ENCODE measurements at places on chromosomes 4 and X.

DNA sequence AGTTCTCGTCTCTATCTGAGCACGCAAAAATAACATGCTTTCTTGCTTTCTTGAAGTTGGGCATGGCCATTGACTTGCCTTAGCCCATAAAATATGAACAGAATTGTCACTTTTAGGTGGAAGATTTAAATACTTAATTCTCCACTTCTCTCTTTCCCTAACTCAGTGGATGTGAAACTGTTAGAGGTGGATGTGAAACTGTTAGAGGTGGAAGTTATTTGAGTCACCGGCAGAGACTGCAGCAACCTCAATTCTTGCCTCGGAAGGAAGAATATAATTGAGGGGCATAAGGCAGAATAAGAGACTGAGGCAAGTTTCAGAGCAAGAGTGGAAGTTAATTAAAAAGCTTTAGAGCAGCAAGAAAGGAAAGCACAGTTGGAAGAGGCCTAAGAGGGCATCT, 2.8 kb upstream of the PARM1 start:
- DNase-seq, result no peak

- no peak for DNase-seq
These were observed 761 bp upstream of the FRYL start for GRCh38 chr4:48780865-48781214.

DNA sequence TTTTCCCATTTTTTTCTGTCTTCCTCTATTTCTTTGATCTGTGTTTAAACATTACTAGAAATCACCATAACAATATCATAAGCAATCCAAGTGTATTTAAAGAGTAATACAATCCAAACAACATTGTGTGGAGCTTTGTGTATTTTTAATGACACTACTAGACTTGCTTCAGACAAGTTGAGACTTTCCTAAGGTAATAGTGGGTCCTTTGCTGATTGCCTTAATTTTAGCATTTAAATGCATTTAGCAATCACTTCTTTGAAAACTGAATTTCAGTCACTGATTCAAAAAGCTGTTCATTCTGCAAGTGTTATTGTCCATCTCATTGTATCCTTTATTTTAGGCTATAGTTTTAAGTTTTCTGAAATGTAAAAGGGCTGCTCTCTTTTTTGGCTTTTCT, 804.8 kb downstream of the ADGRL3 start:
- no peak for DNase-seq

GRCh38 chrX:106363214-106363613, 195.1 kb downstream of the PWWP3B start:
- no peak for DNase-seq

GRCh38 chr4:110352670-110353442, 123.1 kb upstream of the ENPEP start:
- no peak for DNase-seq

- DNase-seq, result no peak
These were observed 19.4 kb downstream of the SPRY1 start for GRCh38 chr4:123415977-123416376.

DNA sequence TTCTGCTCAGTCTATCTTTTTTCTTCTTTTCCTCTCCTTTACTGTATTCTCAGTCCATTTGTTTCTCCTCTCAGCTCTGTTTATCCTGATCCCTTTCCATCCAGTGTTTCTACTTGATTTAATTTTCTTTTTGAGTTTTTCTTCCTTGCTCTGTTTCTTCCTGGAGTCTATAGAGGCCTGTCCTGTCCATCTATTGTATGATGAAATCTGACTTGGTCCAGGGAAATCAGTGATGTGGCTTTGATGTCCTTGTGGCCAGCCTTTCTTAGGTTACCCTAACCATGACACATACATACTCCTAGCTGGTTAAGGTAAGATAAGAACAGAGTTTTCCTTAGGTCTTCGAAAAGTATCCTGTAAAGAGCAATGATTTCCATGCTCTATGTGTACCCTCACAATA, 89.3 kb upstream of the LNX1 start:
- no peak for DNase-seq

GRCh38 chr4:122765692-122766352, 33.3 kb downstream of the BBS12 start:
- DNase-seq, result no peak

DNA sequence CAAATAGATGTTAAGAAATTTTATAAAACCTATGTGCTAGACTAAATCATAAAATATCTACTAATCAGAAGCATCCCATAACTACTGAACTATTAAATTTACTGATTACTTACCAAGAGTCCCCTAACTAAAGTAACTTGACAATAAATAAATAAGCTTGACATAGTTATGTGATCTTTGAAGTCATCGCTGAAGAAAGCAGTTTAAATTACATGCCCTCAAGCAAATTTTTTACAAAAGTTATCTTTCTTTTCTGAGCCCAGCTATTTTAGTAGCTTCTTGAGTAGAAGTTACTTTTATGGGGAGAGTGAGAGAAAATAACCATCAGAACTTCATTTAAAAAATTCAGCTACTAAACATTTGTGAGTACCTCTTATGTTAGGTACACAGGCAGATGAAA, 150.9 kb upstream of the FAM241A start:
- DNase-seq, result no peak

DNA sequence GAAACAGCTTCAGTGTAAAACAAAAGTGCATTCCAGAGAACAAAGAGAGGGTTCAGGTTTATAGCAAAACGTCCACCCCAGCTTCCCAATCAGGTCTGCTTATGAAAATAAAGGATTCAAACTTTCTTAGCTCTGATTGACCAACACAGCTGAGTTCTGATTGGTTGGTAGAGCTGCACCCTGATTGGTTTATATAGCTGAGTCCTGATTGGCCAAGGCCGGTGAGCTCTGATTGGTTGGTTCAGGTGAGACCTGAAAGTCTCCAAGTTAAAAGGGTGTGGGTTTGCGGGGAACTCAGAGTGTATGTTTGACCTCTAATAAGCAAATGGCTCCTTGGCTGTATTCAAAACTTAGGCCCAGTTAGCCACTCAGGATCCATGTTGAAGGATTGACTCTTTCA, 20.9 kb downstream of the CLRN2 start:
- DNase-seq, result no peak

GRCh38 chr4:142567199-142567598, 278.9 kb downstream of the INPP4B start:
- DNase-seq, result no peak

DNA sequence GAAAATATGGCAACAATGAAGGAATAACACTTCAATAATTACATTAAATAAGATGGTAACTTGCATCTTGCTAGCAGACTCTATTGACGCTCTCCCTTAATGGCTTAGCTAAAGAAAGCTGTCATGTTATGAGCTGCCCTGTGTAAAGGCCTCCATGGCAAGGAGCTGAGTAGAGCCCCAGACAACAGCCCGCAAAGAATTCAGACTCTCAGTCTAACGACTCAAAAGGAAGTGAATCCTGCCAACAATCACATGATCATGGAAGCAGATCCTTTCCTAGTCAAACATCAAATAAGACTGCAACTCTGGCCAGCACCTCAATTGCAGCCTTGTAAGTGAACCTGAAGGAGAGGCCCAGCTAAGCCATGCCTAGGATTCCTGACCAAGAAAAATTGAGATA, 157.6 kb downstream of the MAB21L2 start:
- DNase-seq, result no peak

DNA sequence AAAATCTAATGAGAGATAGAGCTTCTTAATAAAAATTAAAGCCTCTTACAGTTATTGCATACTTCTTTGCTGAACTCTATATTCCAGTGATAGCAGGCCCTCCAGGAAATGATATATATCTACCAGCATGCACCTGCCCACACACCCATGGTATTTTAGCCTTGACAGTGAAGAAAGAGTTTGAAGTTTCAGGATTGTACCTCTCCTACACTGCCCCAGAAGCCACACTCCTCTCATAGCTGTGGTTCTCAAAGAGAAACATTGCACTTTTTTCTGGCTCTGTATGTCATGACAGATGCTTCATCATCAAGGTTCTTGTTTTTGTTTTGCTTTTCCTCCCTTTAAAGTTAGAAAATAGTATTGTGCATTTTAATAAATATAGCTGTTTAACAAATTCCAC, 34.0 kb downstream of the INPP4B start:
- no peak for DNase-seq

GRCh38 chrX:3451571-3451970, 105.1 kb upstream of the MXRA5 start:
- no peak for DNase-seq

DNA sequence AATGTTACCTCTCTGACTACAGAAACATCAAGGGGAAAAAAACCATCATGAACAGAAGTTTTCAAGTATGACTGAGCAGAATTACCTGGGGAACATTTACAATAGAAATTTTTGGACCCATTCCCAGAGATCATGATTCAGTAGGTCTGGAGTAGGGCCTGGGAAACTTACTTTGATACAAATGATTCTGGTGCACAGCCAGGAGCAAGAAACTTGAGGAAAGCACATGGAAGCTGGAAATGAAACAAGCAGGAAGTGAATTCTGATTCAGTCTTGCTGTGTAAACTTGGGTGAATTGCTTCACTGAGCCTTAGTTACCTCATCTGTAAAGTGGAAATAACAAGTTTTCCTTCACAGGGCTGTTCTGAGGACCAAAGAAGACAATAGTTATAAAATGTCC, 192.5 kb upstream of the TAPT1 start:
- no peak for DNase-seq

GRCh38 chrX:40013266-40014195, 84.2 kb downstream of the BCOR start:
- DNase-seq, result peak; percentile 46

- DNase-seq, result no peak
These were observed 8.3 kb downstream of the S100G start for GRCh38 chrX:16658284-16658683.

GRCh38 chr4:168835880-168836454, 174.1 kb downstream of the CBR4 start:
- no peak for DNase-seq

DNA sequence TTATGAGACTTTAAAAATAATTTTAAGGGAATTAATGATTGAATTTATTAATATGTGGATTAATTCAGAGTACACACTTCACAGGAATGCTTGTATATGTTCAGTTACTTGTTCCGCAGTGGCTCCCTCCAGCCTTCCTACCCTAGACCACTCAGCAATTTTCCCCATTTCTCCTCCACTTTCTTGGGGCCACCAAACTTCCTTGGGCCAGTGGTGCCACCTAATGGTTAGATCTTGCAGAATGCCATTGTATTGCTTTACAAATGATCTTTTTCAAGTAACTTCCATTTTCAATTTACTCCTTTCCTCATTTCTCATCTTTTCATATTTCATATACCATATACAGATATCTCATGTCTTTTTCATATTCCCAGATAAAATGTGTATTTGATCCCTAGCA, 3.6 kb upstream of the RNF175 start:
- DNase-seq, result no peak

GRCh38 chr4:33739884-33740632, 2504.3 kb downstream of the ARAP2 start:
- no peak for DNase-seq

DNA sequence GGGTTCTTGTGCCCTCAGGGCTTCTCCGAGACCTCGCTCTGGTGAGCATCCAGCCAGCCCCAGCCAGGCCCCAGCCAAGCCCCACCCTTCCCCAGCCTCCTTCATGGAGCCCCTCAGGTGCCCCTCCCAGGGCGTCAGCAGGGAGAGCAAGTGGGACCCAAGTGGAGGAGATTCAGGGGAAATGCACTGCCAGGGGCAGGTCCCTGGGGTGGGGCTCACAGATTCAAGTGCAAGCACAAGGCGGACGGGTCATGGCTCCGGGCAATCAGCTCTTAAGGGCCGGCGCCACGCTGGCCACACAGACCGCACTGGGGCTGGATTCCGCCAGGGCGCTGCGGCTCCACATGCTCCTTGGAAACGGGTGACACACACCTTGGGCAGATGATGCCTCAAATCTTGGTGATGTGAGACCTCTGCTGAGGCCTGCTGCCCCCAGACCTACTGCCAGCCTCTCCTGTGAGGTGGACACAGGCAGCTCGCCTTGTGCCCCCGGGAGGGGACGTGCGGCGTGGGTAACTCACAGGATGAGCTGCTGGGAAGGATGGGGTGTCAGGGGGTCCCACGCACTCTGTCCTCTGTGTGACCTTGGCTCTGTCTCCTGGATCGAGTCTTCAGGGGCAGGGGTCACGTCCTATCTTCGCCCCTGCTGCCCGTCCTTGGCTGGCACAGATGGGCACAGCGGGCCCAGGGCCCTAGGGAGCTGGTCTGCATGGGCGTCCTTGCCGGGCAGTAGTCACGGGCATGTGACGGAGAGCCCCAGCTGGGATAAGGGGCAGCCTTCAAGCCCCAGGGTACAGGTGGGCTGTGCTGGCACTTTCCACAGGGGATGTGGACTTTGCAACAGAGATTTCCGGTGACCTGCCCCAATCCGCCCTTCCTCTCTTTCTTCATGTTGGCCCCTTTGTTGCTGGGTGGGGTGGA, 17.1 kb downstream of the NAT8L start:
- no peak for DNase-seq

- no peak for DNase-seq
These were observed 1327.4 kb downstream of the FSTL5 start for GRCh38 chr4:160836431-160836830.

DNA sequence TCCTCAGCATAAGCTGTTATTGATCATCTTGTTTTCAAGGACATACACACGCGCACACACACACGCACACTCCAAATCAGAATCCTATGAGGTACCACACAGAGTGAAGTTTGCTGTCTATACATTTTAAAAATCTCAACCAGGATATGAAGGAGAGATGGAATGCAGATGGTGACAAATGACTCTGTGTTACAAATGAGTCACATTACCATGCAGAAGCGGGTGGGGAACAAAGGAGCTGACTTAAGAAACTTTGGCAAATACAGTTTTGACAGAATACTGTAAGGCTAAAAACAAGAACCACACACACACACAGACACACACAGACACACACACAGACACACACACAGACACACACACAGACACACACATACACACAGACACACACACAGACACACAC, 81.7 kb downstream of the RELL1 start:
- DNase-seq, result no peak

DNA sequence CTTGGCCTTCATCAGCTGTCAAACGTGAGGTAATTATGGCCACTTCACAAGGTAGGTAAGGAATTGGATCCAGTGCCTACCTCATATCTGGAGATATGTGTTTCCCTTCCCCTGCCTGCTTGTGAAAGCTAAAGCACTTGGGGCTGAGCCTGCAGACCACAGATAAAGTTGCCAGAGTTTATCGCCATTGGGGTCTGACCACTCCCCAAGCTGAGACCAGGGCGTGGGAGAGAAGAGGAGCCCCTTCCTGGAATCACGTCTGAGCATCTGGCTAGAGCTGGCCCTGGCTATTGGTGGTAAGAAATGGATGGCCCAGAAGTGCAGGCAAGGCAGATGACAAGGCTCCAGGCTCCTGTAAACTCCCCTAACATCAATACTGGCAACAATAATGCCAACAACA, 2.7 kb downstream of the ALAS2 start:
- DNase-seq, result no peak

GRCh38 chr4:40204507-40205258, 7.9 kb downstream of the RHOH start:
- DNase-seq, result no peak

DNA sequence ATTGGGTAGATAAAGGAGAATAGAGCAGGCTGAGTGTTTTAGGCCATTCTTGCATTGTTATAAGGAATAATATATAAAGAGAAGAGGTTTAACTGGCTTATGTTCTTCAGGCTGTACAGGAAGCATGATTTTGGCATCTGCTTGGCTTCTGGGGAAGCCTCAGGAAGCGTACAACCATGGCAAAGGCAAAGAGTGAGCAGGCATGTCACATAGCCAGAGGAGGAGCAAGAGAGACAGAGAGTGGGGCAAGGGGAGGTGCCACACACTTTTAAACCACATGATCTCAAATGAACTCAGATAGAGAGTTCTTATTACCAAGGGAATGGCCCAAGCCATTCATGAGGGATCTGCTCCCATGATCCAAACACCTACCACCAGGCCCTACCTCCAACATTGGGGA, 4.4 kb upstream of the METTL14 start:
- DNase-seq, result no peak
